PC-3 (cell line): ENCODE measurements at places on chromosomes 6 and 20. TPM values are rescaled to one million over a fixed set of nuclear protein-coding genes. Genes with fewer than 3 reads are reported as not detected.

DNA sequence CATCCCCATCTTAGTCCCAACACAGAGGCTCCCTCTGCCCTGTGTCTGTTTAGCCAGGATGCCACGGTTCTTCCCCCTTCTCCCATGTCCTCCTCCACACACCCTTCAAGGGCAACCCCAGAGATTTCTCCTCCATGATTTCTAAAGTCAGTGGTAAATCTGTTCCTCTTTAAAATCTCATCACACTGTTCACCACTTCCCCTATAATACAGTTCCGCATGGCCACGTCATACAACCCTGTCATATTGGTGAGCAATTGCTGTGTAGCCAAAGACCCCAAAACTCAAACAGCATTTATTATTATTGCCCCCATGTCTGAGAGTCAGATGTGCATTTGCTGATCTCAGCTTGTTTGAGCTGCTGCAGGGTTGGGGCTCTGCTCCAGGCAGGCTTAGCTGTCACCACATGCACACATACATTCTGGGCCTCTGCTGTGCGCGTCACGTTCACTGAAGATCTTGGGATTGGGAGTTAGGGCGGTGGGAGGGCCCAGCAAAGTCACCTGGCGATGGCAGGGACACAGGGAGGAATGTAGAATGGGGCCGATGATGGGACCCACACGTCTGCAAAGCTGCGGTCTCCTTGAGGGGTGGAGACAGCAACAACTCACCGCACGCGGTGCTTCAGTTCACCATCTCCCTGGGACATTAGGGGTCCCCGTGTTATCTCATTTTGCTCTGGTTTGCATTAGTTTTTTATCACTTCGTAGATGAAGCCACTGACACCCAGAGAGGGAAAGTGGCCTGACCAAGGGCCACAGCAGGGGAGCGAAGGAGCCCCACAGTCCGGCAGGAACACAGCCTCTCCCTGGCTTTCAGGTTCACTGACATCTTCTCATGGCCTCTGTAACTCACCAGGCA lies 36.9 kb upstream of the CD93 start:
- H3K36me3 ChIP-seq: no peaks in the 10 kb centered on the region
- H3K27me3 ChIP-seq: 0 out of 2 replicates have a peak, but pooled peaks cover 3% of the 10 kb centered on the region
- no peak for DNase-seq
- H3K27ac ChIP-seq: no peak overlapping the region
- H3K4me3 ChIP-seq: no peak overlapping the region

- H3K4me1 ChIP-seq: peaks cover 10% of the 10 kb centered on the region; the same call in 1 of the 2 replicates
- no peak overlapping the region for H3K27ac ChIP-seq
- DNase-seq: no peak
- H3K4me3 ChIP-seq: no peak overlapping the region
- H3K27me3 ChIP-seq: no peaks in the 10 kb centered on the region
These were observed 8.4 kb downstream of the UCKL1 start for GRCh38 chr20:63947638-63948456.

DNA sequence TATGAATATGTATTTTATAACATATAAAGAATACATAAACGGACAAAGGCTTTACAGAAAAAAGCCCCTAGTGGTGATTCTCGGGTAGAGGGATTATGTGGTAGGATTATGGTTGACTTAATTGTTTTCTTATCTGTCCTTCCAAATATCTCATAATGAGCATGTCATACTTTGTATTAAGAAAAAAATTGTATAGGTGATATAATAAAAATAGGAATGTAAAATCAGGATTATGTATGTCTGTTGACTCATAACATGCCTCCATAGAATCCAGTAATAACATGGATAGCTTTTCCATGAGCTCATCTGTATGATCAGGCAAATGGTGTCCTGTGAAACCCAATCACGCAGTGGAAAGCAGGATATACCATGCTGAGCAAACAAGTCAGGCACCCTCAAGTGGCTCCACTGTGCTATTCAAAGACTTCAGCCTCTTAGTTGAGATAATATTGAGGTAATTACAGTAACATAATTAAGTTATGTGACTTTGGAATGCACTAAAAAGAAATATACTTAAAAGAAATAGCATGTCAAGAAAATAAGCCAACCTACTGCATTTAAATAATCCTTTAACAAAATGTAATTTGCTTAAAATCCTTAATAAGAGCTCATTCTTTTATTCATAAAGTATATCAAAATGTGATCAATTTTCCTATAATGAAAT lies 39.6 kb upstream of the PRELID3B start:
- peak; percentile 71 for DNase-seq
- H3K36me3 ChIP-seq: no peaks in the 10 kb centered on the region
- H3K4me1 ChIP-seq: peaks cover 11% of the 10 kb centered on the region
- H3K4me3 ChIP-seq: no peak overlapping the region

GRCh38 chr6:15948930-15949900 lies 179.7 kb upstream of the MYLIP start:
- no peaks in the 10 kb centered on the region for H3K27me3 ChIP-seq
- H3K4me3 ChIP-seq: peak overlapping the region; percentile 13; the same call in 1 of the 2 replicates
- DNase-seq: peak; percentile 84

- no peak overlapping the region for H3K27ac ChIP-seq
- peaks cover 7% of the 10 kb centered on the region; the same call in 1 of the 2 replicates for H3K4me1 ChIP-seq
- DNase-seq: peak; percentile 32
- no peaks in the 10 kb centered on the region for H3K36me3 ChIP-seq
- H3K4me3 ChIP-seq: no peak overlapping the region
These were observed 37.2 kb downstream of the REV3L start for GRCh38 chr6:111445861-111446267.

DNA sequence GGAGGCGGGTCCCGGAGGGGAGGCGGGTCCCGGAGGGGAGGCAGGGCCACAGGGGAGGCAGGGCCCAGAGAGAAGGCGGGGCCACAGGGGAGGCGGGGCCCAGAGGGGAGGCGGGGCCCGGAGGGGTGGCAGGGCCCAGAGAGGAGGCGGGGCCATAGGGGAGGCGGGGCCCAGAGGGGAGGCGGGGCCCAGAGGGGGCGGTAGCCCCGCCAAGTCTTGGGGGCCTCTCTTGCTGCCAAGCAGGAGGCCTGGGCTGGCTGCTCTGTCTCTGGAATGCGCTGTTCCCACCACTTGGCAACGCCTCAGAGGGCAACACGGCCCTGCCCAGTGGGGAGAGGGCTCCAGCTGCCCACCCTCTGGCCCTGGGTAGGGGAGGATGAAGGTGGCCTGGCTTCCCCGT lies 80.5 kb downstream of the YTHDF1 start:
- DNase-seq: no peak
- H3K4me3 ChIP-seq: no peak overlapping the region
- H3K27me3 ChIP-seq: peaks cover 24% of the 10 kb centered on the region; the same call in 1 of the 2 replicates

GRCh38 chr6:12304487-12304886 lies 14.3 kb downstream of the EDN1 start:
- DNase-seq: no peak
- H3K4me1 ChIP-seq: peaks cover 11% of the 10 kb centered on the region
- no peaks in the 10 kb centered on the region for H3K36me3 ChIP-seq
- no peak overlapping the region for H3K4me3 ChIP-seq
- no peaks in the 10 kb centered on the region for H3K27me3 ChIP-seq

- no peaks in the 10 kb centered on the region for H3K27me3 ChIP-seq
- H3K27ac ChIP-seq: peak overlapping the region; percentile 79
- H3K36me3 ChIP-seq: peaks cover 4% of the 10 kb centered on the region; the same call in 1 of the 2 replicates
- DNase-seq: peak; percentile 82
These were observed 156.1 kb downstream of the MRPL14 start for GRCh38 chr6:43970913-43971775.

DNA sequence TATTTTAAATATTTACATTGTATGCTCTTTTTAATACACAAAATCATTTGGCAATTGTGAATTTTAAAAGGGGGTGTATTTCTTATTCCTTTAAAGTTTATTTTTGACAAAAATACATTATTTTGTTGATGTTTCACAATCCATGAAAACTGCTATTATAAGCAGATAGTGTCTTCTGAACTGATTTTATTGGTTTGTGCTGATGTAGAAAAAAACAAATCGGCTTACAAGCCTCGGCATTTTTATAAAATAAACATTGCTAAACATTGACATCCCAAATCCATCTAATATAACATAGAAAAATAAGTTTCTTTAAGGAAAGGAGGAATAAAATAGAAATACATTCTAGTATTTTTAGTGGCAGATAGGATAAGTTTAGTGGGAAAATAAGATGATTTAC lies 634.7 kb downstream of the GRIK2 start:
- H3K4me3 ChIP-seq: no peak overlapping the region
- no peaks in the 10 kb centered on the region for H3K4me1 ChIP-seq
- H3K36me3 ChIP-seq: no peaks in the 10 kb centered on the region
- no peak for DNase-seq

GRCh38 chr20:50980851-50981713 lies 22.5 kb downstream of the MOCS3 start:
- peak overlapping the region; percentile 87 for H3K27ac ChIP-seq
- no peaks in the 10 kb centered on the region for H3K27me3 ChIP-seq
- no peaks in the 10 kb centered on the region for H3K36me3 ChIP-seq
- peaks cover 40% of the 10 kb centered on the region for H3K4me1 ChIP-seq
- peak; percentile 94 for DNase-seq

GRCh38 chr6:99151634-99152346 lies 197.7 kb downstream of the FAXC start:
- H3K4me1 ChIP-seq: no peaks in the 10 kb centered on the region
- no peak overlapping the region for H3K4me3 ChIP-seq
- H3K27me3 ChIP-seq: peaks cover 30% of the 10 kb centered on the region
- peak; percentile 60 for DNase-seq

DNA sequence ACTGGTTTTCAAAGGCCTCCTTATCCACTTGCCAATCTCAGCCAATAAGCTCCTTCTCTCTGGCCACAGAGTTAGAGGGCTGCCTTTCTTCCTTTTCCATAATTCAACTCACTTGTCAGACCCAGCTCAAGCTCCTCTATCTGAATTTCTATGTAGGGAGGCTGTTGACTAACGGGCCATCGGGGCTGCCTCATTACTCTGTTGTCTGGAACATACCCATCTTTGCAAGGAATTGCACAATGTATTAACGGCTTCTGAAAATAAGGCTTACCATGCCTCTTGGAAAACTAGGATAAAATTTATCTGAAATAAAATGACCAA lies 28.5 kb upstream of the KIF6 start:
- no peaks in the 10 kb centered on the region for H3K4me1 ChIP-seq
- 0 out of 2 replicates have a peak, but pooled peaks cover 11% of the 10 kb centered on the region for H3K27me3 ChIP-seq
- H3K27ac ChIP-seq: no peak overlapping the region
- no peaks in the 10 kb centered on the region for H3K36me3 ChIP-seq
- no peak overlapping the region for H3K4me3 ChIP-seq

DNA sequence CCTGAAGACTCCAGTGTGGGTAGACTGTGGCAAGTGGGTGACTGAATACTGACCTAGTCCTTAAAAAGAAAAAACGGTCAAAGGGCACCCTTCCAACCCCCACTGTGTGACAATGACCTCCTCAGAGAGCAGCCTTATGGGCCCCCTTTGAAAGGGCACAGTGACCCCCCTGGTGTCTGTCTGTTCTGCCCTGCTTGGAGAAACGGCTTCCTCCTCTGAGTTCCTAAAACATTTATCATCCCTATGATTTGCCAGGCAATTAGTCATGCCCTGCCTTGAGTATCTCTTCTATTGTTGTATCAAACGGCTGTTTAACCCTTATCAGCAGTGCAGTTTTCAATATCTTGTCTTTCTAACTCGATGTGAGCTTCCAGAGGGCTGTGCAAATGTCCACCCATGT lies 21.0 kb upstream of the STX16 start:
- H3K27me3 ChIP-seq: no peaks in the 10 kb centered on the region
- peak overlapping the region; percentile 64 for H3K27ac ChIP-seq
- peaks cover 33% of the 10 kb centered on the region for H3K4me1 ChIP-seq
- peak; percentile 90 for DNase-seq
- H3K4me3 ChIP-seq: no peak overlapping the region

DNA sequence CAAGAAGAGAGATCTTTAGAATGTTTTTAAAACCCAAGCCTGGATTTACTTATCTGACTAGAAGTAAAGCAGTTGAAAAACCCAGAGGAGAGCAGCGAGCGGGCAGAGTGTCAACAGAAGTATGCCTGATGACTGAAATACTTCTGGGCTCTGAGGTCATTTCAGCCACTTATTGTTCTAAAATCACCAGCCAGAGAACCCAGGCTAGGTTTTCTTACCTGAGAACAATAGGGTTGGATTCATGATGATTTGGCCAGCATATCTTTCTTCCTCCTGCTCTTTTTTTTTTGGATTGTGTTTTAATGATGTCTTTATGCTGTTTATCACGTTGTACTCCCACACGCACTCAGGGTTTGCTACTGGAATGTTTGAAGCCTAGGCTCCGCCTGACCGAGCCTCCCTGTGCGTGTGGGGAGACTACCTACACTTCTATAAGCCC lies 63.0 kb upstream of the KIF25 start:
- H3K4me3 ChIP-seq: no peak overlapping the region
- no peaks in the 10 kb centered on the region for H3K27me3 ChIP-seq
- no peaks in the 10 kb centered on the region; the same call in 1 of the 2 replicates for H3K36me3 ChIP-seq
- no peak for DNase-seq

DNA sequence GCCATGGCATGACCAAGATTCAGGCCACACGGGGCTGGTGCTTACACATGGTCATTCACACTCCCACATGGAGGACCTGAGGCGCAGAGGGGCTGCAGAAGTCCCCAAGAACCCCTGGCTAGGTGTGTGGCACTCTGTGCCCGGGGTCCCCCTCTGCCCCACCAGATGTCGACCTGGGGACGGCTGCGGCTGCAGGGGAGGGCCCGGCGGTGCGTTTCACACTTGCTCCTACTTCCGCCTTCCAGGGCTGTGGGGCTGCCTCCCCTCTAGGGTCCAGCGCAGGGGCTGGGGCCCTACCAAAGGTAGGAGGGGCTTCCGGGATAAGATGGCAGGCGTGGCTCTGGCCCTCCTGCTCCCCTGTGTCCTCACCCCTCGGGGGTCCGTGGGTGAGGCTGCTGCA lies 81.1 kb upstream of the SLCO4A1 start:
- no peaks in the 10 kb centered on the region for H3K36me3 ChIP-seq
- H3K4me3 ChIP-seq: no peak overlapping the region
- H3K27ac ChIP-seq: no peak overlapping the region

DNA sequence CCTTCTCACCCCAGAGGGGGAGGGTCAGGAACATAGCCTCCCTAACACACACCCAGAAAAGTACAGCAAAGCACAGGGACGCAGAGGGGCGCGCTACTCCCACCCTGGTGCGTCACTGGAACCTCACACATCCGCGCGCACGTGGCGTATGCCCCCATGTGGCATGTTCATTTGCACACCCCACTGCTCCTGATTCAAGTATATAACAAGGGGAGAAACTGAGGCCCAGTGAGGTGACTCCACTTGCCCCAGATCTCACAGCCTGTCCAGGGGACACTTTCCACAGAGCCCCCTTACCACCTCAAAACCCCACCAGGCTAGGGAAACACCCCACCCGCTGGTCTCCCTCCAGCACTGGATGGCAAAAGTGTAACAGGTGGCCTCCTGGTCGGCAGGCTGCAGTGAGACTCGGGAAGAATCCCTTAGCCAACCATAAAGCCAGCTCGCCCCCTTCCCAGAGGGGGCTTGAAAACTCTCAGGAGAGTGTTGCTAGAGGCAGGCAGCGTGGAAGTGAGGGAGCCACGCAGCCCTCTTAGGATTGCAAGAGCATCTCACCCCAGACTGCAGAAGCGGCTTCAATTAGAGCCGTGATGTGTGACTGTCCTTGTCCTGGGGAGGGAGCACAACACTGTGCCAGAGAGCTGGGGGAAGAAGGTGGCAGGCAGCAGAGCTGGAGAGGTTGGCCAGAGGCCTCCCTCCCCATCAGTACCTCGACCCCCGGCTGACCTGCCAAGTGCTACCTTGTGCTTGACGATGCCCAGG lies at the start of gene GRM4:
TSS of gene GRM4 (minus strand) at position 67 of the 762 bp plus-strand sequence. CDS start 12,591 bp downstream, outside the sequence.
- no peaks in the 10 kb centered on the region for H3K4me1 ChIP-seq
- H3K27me3 ChIP-seq: peaks cover 44% of the 10 kb centered on the region
- H3K4me3 ChIP-seq: peak within 1 kb of the TSS; percentile 37; the same call in 1 of the 2 replicates
- H3K27ac ChIP-seq: no peak within 1 kb of the TSS
- H3K36me3 ChIP-seq: no peaks in the 10 kb centered on the region

BACH2 gene
- 4.8 and 7.0 TPM in 2 replicates for total RNA-seq

GPX5 gene
- not detected in 2 replicates for total RNA-seq

SLC17A9 gene
- total RNA-seq: not detected in 2 replicates

TMEM14A gene
- 54.7 and 65.4 TPM in 2 replicates for total RNA-seq

HLA-DRA gene
- not detected in 2 replicates for total RNA-seq

MRAP2 gene
- 0.07 and 0.12 TPM in 2 replicates for total RNA-seq

EMILIN3 gene
- total RNA-seq: not detected in 2 replicates
